ENCODE measurements at places on chromosomes 2 and 18.

- no peaks in the 10 kb centered on the region for H3K36me3 ChIP-seq
- DNase-seq = peak; percentile 35
- H3K27me3 ChIP-seq = peaks cover 5% of the 10 kb centered on the region
- peak within 1 kb of the TSS; percentile 44 for H3K4me3 ChIP-seq
Observed at GRCh38 chr2:42792583-42793333, at the start of gene HAAO. Gene HAAO (minus strand): TSS chr2:42792583. CDS start chr2:42792536, 47 bp downstream.

- DNase-seq = no peak
- H3K4me1 ChIP-seq = no peaks in the 10 kb centered on the region
- no peak overlapping the region for H3K27ac ChIP-seq
- no peak overlapping the region for H3K4me3 ChIP-seq
- no peaks in the 10 kb centered on the region for H3K36me3 ChIP-seq
Observed at GRCh38 chr2:199762963-199763362, 88.0 kb downstream of the FTCDNL1 start.

GRCh38 chr2:203909261-203909967, 27.1 kb upstream of the ICOS start:
- H3K36me3 ChIP-seq = no peaks in the 10 kb centered on the region
- H3K27ac ChIP-seq = no peak overlapping the region
- peaks cover 7% of the 10 kb centered on the region for H3K4me1 ChIP-seq
- no peaks in the 10 kb centered on the region for H3K27me3 ChIP-seq

- H3K36me3 ChIP-seq = peaks cover 17% of the 10 kb centered on the region
- no peak overlapping the region for H3K4me3 ChIP-seq
- no peaks in the 10 kb centered on the region for H3K4me1 ChIP-seq
- no peak overlapping the region for H3K27ac ChIP-seq
Observed at GRCh38 chr2:73870084-73870483, 22.7 kb upstream of the ACTG2 start.

GRCh38 chr2:172387361-172387760, 40.0 kb upstream of the ITGA6 start:
- no peak overlapping the region for H3K27ac ChIP-seq
- no peaks in the 10 kb centered on the region for H3K27me3 ChIP-seq
- H3K4me3 ChIP-seq = no peak overlapping the region
- no peaks in the 10 kb centered on the region for H3K36me3 ChIP-seq
- no peaks in the 10 kb centered on the region for H3K4me1 ChIP-seq

- H3K27me3 ChIP-seq = no peaks in the 10 kb centered on the region
- H3K36me3 ChIP-seq = no peaks in the 10 kb centered on the region
- H3K4me3 ChIP-seq = no peak overlapping the region
- H3K4me1 ChIP-seq = no peaks in the 10 kb centered on the region
- no peak for DNase-seq
Observed at GRCh38 chr2:152051436-152051835, 47.4 kb downstream of the CACNB4 start.

- H3K27me3 ChIP-seq = no peaks in the 10 kb centered on the region
- no peaks in the 10 kb centered on the region for H3K4me1 ChIP-seq
- no peak overlapping the region for H3K27ac ChIP-seq
- peak; percentile 34 for DNase-seq
- no peak overlapping the region for H3K4me3 ChIP-seq
Observed at GRCh38 chr2:1750933-1751766, 6.8 kb upstream of the PXDN start.

GRCh38 chr18:48106976-48107781, 176.7 kb upstream of the SMAD2 start:
- no peaks in the 10 kb centered on the region for H3K4me1 ChIP-seq
- H3K4me3 ChIP-seq = no peak overlapping the region
- no peak for DNase-seq

DNA sequence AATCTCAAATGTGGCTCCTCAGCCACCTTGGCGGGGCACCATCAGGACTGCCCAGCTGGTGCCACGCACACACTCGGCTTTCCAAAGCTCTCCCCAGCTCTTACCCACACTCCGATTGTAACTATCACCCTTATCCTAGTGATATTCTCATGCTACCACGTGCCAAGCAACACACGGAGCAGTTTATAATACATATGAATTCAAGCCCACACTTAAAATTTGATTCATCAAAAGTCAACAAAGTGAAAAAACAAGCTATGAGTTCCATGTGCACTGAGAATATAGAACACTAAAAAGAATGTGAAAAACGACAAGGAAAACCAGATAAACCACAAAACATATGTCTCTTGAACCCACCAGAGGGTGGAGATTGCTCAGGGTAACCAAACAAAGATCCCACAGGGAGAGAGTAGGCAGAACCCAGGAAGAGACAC, 31.6 kb downstream of the LONRF2 start:
- peaks cover 2% of the 10 kb centered on the region for H3K27me3 ChIP-seq
- DNase-seq = no peak
- H3K4me1 ChIP-seq = no peaks in the 10 kb centered on the region
- H3K27ac ChIP-seq = no peak overlapping the region

DNA sequence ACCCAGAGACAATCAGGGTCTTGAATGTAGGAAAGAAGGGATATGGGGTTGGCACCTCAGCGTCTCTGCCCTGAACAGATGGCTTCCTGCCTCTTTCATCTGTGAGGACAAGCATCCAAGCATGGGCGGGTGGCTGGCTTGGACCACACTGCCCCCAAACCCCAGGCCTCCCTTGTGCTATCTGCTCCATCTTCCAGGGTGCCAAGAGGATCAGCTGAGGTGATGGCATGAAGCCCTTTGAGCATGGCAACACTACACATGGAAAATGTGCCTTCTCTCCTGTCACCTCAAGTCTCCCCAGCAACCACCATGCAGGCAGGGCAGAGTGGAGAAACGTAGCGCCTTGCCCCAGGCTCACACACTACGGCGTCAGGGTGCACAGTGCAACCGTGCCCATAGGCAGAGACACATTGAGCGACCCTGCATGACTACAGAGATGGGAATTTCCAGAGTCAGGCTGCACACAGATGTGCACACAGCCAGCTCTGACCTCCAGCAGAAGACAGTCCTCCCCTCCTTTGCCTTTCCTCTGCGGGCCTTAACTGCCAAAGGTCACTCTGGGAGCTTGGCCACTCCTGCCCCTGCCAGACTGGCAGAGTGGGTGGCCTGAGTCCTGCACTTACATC, 1.5 kb downstream of the KCNIP3 start:
- no peaks in the 10 kb centered on the region for H3K27me3 ChIP-seq
- H3K36me3 ChIP-seq = no peaks in the 10 kb centered on the region
- no peak for DNase-seq

GRCh38 chr2:200786826-200787225, 24.9 kb upstream of the BZW1 start:
- no peak overlapping the region for H3K4me3 ChIP-seq
- H3K27me3 ChIP-seq = no peaks in the 10 kb centered on the region
- H3K4me1 ChIP-seq = no peaks in the 10 kb centered on the region
- no peak overlapping the region for H3K27ac ChIP-seq

- no peaks in the 10 kb centered on the region for H3K36me3 ChIP-seq
- no peaks in the 10 kb centered on the region for H3K4me1 ChIP-seq
- H3K27me3 ChIP-seq = no peaks in the 10 kb centered on the region
- no peak for DNase-seq
- H3K27ac ChIP-seq = no peak overlapping the region
Observed at GRCh38 chr18:74841248-74841647, 243.6 kb downstream of the ZNF407 start.

DNA sequence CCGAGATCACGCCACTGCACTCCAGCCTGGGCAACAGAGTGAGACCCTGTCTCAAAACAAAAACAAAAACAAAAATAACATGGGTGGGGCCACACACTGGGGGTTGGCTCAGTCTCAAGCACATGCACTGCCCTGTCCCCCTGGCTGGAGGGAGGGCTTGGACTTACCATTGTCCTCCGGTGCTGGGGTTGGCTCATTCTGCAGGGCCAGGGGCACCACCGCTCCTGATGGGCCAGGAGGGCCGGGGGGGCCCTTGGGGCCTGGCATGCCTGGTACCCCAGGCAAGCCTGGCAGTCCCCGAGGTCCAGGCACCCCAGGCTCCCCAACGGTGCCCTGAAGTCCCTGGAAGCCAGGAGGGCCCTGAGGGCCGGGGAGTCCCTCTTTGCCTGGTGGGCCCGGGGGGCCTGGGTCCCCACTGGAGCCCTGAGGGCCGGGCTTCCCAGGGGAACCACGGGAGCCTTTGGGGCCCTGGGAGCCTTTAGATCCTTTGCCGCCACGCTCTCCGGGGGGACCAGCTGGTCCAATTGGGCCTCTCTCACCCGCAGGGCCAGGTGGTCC, 66.8 kb upstream of the THOC1 start:
- no peaks in the 10 kb centered on the region for H3K27me3 ChIP-seq
- H3K36me3 ChIP-seq = no peaks in the 10 kb centered on the region
- no peaks in the 10 kb centered on the region for H3K4me1 ChIP-seq
- no peak overlapping the region for H3K4me3 ChIP-seq
- DNase-seq = no peak

- H3K4me3 ChIP-seq = peak overlapping the region; percentile 92
- peak; percentile 63 for DNase-seq
- H3K27ac ChIP-seq = peak overlapping the region; percentile 98
- H3K4me1 ChIP-seq = peaks cover 22% of the 10 kb centered on the region
- H3K27me3 ChIP-seq = no peaks in the 10 kb centered on the region
Observed at GRCh38 chr2:134919341-134920210, 954 bp downstream of the CCNT2 start.

DNA sequence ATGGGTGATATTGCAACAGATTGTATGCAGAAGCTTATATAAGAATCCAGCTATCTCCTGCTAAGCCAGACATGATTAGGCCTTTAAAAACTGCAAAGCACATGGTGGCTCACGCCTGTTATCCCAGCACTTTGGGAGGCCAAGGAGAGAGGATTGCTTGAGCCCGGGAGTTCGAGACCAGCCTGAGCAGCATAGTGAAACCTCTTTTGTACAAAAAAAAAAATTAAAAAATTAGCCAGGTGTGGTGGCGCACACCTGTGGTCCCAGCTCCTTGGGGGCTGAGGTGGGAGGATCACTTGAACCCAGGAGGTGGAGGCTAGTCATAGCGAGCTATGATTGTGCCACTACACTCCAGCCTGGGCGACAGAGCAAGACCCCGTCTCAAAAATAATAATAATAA, 204.6 kb downstream of the TNS1 start:
- no peak overlapping the region for H3K4me3 ChIP-seq
- H3K27ac ChIP-seq = no peak overlapping the region
- no peaks in the 10 kb centered on the region for H3K27me3 ChIP-seq
- H3K4me1 ChIP-seq = peaks cover 4% of the 10 kb centered on the region

- no peaks in the 10 kb centered on the region for H3K36me3 ChIP-seq
- no peaks in the 10 kb centered on the region for H3K27me3 ChIP-seq
- DNase-seq = no peak
- H3K27ac ChIP-seq = no peak overlapping the region
Observed at GRCh38 chr18:69774831-69775230, 172.8 kb downstream of the CD226 start.

GRCh38 chr2:5365871-5366461, 326.2 kb upstream of the SOX11 start:
- no peaks in the 10 kb centered on the region for H3K27me3 ChIP-seq
- no peak overlapping the region for H3K27ac ChIP-seq
- H3K4me3 ChIP-seq = no peak overlapping the region
- no peaks in the 10 kb centered on the region for H3K36me3 ChIP-seq

- no peaks in the 10 kb centered on the region for H3K4me1 ChIP-seq
- H3K27me3 ChIP-seq = no peaks in the 10 kb centered on the region
- no peak overlapping the region for H3K4me3 ChIP-seq
Observed at GRCh38 chr2:47203995-47204394, 48.9 kb upstream of the STPG4 start.

DNA sequence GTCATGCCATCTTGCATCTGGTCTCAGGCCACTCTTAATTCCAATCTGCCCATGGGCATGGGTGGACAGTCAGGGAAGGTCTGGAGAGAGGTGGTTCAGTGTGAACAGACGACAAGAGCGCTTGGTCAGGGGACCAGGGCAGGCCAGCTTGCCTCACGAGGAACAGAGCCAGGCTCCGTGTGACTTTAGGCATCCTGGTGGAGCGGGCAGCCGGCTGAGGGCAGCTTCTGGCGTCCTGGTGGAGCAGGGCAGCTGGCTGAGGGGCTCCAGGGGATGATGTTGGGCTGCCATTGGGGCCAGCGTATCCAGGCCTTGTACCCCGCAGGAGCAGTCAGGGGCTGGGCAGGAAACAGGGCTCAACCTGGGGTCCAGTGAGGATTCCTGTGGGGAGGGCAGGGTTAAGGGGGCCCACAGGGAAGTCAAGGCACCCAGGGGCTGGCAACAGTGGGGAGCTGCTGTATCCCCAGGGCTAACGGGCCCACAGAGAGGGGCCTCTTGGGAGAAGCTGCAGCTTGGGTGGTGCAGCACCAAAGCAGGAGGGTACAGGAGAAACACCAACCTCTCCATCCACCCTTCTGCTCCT, 197.9 kb upstream of the TWIST2 start:
- H3K36me3 ChIP-seq = no peaks in the 10 kb centered on the region
- H3K27me3 ChIP-seq = no peaks in the 10 kb centered on the region
- DNase-seq = no peak
- no peak overlapping the region for H3K27ac ChIP-seq
- no peak overlapping the region for H3K4me3 ChIP-seq

GRCh38 chr18:56748698-56749268, 97.6 kb downstream of the WDR7 start:
- peaks cover 3% of the 10 kb centered on the region for H3K4me1 ChIP-seq
- H3K4me3 ChIP-seq = no peak overlapping the region
- no peak overlapping the region for H3K27ac ChIP-seq
- no peak for DNase-seq
- H3K36me3 ChIP-seq = no peaks in the 10 kb centered on the region
- no peaks in the 10 kb centered on the region for H3K27me3 ChIP-seq

- peaks cover 11% of the 10 kb centered on the region for H3K27me3 ChIP-seq
- peak overlapping the region; percentile 59 for H3K4me3 ChIP-seq
- H3K4me1 ChIP-seq = peaks cover 38% of the 10 kb centered on the region
- no peaks in the 10 kb centered on the region for H3K36me3 ChIP-seq
- DNase-seq = peak; percentile 29
Observed at GRCh38 chr2:207770602-207771404, 1.1 kb upstream of the FZD5 start.

- peaks cover 9% of the 10 kb centered on the region for H3K4me1 ChIP-seq
- H3K27me3 ChIP-seq = no peaks in the 10 kb centered on the region
- H3K36me3 ChIP-seq = no peaks in the 10 kb centered on the region
Observed at GRCh38 chr2:161997916-161998471, 76.0 kb downstream of the DPP4 start.

GRCh38 chr2:148592791-148593190, 51.8 kb upstream of the EPC2 start:
- no peak for DNase-seq
- H3K4me3 ChIP-seq = no peak overlapping the region
- no peaks in the 10 kb centered on the region for H3K4me1 ChIP-seq
- no peak overlapping the region for H3K27ac ChIP-seq
- H3K27me3 ChIP-seq = no peaks in the 10 kb centered on the region

GRCh38 chr18:13320096-13320495, 101.5 kb downstream of the LDLRAD4 start:
- no peaks in the 10 kb centered on the region for H3K36me3 ChIP-seq
- DNase-seq = no peak
- H3K27ac ChIP-seq = no peak overlapping the region
- no peaks in the 10 kb centered on the region for H3K27me3 ChIP-seq
- no peak overlapping the region for H3K4me3 ChIP-seq
- H3K4me1 ChIP-seq = no peaks in the 10 kb centered on the region

GRCh38 chr18:48136827-48137373, 206.4 kb upstream of the SMAD2 start:
- no peak overlapping the region for H3K4me3 ChIP-seq
- no peaks in the 10 kb centered on the region for H3K36me3 ChIP-seq
- peaks cover 11% of the 10 kb centered on the region for H3K27me3 ChIP-seq
- DNase-seq = no peak
- H3K4me1 ChIP-seq = no peaks in the 10 kb centered on the region

GRCh38 chr2:55355451-55355850, 64.2 kb downstream of the CCDC88A start:
- no peaks in the 10 kb centered on the region for H3K4me1 ChIP-seq
- no peak overlapping the region for H3K27ac ChIP-seq
- no peaks in the 10 kb centered on the region for H3K36me3 ChIP-seq
- no peaks in the 10 kb centered on the region for H3K27me3 ChIP-seq
- DNase-seq = no peak
- no peak overlapping the region for H3K4me3 ChIP-seq

Measured in natural killer cell (primary cell).